ENCODE measurements at places on chromosomes 13 and 19. TPM values are rescaled to one million over a fixed set of nuclear protein-coding genes. Genes with fewer than 3 reads are reported as not detected.

DNA sequence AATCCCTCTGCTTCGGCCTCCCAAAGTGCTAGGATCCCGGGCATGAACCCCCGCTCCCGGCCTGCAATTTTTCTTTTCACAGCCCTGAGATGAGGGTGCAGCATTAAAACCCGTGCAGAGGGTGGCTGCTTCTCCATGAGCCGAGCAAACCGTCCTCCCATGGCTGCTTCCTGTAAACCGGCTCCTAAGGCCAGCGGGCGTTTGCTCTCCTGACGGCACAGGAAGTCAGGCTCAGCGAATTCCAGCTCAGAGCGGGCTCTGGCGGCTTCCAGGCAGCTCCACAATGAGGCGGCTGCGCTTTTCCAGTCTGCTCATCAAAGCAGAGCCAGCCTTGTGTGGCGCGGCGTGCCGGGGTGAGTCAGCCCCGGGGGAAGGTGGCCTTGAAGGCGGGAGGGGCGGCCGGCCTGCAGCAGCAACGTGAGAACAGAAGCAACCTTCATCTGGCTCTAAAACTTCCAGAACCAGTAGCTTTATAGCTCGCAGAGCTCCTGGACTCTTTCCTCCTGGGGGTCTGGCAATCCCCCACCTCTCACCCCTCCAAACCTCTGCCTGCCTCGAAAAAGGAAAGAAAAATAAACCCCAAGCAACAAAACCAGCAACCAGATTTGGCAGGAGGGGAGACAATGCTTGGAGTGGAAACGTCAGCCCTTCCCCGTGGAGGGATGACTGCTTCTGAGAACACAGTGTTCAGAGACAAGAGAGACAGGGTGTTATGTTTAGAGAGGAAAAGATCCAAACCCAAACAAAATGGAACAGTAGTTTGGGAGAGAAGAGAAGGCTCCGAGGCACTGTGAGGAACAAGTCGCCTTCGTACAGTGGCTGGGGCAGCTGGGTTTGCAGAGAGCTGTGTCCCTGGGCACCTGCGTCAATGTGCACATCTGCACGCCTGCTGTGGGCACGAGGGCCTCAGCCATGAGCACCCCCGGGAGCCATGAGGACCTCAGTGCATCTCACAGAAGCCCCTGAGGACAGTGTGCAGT is 67.8 kb downstream of the GADD45B start:
- peak; percentile 90 for DNase-seq

- DNase-seq = no peak
Observed at GRCh38 chr13:30572859-30573275, 44.9 kb upstream of the USPL1 start.

GRCh38 chr13:25249001-25249543 is 38.2 kb downstream of the MTMR6 start:
- DNase-seq = no peak

DNA sequence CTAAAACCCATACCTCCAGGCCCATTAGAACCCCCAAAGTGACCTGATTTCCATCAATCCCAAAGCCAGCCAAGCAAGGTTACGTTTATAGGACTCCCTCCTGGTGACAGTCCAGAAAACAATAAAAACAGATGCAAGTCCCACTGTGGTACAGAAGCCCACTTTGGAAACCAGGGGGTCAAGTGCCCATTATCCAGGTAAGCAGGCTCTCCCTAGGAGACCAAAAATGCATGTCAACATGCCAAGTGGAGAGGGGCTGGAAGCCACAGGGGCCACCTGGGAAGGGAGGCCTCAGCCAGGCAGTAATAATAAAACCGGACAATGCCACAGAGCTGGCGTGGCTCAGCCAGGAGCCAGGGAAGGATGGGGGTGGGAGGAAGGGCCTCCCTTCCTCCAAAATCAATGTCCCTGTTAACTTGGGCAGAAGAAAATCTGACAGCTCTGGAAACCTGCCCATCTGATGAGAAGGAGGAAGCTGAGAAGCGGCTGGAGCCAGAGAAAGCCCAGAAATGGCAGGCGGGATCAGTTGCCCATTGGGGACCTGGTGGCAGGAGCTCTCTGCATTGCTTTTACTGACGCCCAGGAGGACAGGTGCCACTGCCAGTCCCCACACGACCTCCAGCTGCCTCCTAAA is 160.4 kb downstream of the ZIC5 start:
- DNase-seq = no peak

DNA sequence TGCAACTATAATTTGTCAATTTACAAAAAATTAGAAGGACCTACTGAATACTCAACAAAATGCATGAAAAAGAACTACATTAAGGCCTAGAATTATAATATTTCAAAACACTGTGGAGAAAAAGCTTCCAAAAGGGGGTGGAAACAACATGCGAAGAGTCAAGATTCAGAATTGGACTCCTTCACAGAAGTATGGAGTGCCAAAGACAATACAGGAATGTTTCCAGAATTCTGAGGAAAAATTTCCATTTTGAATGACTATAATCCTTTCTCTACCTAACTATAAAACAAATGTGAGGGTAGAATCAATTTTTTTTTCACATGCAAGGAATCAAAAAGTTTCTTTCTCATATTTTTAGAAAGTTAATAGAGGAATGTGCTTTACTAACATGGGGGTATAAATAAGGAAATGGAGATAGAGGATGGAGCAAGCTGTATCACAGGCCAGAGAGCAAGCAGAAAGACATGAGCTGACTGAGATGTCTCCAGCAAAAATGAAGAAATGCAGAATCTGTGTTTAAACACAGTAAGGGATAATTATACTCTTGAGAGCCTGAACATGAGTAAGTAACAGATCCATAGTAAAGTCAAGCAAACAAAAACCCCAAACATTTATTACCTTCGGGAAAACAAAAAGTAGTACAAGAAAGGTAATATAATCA is 39.5 kb upstream of the SMAD9 start:
- DNase-seq = no peak

DNA sequence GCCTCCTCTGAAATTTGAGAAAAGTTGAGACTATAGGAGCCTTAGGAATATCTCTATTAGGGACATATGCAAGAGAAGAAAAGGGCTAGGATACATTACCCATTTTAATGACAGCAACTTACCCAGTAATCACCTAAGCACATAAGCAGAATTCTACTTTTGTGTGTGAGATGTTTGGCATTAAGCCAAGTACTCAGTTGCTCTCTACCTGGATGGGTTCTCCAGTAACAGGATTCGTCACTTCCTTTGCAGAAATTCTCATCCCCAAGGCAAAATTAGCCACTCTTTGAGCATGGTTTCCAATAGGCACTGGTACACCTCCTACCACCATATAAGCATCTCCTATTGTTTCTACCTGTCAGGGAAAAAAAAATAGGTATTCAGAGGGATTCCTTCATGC is 95.1 kb downstream of the C13orf42 start:
- DNase-seq = no peak

GRCh38 chr13:27188239-27188638 is 16.6 kb upstream of the USP12 start:
- DNase-seq = no peak

GRCh38 chr13:76019421-76020044 is 383.4 kb downstream of the LMO7 start:
- no peak for DNase-seq

DNA sequence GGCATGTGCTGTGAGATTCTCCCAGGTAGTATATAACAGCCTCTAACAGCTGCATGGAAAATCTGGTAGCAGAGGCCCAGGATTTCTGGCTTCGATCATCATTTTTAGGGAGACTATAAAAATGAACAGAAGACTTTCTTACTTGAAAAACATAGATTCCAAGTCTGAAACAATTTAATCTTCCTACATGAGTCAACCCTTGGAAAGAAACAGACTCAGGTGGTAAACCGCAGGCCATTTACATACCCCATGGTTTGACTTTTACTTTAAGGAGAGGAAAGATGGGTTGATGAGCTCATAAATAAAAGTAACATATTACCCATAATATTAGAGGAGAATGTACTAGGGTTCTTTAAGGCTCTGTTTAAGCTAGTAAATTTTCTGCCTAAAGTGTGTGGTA is 121.6 kb downstream of the CYSLTR2 start:
- DNase-seq = no peak

- no peak for DNase-seq
Observed at GRCh38 chr19:18062028-18062427, 24.7 kb downstream of the IL12RB1 start.

DNA sequence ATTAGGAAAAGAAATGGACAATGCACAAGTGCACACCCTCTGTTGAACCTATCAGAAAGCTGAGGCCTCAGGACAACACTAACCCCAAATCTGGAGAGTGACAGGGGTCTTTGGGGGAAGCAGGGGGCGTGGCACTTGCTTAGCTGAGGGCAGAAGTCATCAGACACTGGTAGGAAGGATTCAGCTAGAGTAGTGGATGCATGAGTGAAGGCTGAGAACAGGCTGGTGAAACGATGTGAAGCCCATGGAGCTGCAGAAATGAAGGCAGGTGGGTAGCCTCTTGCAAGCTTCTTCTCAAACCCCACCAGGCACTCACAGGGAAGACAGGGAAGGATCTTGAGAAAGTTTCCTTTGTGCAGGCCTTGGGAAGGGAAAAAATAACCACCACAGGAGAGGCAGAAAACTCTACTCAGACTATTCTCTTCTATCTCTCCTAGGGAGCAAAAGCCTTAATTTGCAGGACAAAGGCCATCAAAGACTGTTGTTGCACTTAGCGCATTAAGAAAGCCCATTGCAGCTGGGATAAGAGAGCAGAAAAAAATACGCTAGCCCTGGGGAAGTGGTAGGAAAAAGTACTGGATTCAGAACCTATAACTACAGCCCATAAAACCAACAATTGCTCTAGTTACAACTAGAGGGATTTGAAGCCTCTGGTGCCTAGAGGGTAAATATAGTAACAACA is 193.3 kb upstream of the ZNF536 start:
- no peak for DNase-seq

GRCh38 chr19:5255602-5256231 is 84.9 kb downstream of the PTPRS start:
- DNase-seq = no peak

GRCh38 chr19:23203841-23204344 is 46.3 kb downstream of the ZNF724 start:
- no peak for DNase-seq

DNA sequence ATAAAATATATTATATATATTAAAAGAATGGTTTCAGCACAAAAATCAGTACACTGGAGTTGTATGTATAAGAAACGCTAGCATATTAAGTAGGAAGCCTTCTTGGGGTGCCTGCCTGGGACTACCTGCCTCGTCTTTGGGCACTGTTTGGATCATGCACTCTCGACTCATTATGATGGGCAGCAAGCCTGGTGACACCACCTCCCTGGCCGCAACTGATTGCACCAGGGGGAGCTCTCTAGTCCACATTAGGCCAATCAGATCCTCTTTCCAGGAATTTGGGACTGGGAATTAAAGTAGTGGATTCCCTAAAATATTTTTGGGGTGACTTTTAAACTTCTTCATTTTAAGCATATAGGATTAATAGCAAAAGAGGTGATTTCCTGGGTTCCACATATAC is 56.0 kb upstream of the RGCC start:
- DNase-seq = no peak

DNA sequence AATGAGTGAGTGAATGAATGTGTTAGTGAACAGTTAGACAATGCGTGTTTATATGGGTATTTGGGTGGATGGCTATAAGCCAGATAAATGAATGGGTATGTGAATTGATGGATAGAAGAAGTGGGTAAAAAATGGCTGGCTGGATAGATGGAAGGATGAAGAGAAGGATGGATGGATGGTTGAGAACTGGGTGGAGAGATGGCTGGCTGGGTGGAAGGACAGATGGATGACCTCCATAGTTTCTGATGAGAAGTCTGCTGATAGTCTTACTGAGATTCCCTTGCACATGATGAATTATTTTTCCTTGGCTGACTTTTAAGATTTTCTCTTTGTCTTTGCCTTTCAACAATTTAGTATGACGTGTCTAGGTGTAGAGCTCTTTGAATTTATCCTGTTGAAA is 57.4 kb downstream of the RYR1 start:
- DNase-seq = no peak

DNA sequence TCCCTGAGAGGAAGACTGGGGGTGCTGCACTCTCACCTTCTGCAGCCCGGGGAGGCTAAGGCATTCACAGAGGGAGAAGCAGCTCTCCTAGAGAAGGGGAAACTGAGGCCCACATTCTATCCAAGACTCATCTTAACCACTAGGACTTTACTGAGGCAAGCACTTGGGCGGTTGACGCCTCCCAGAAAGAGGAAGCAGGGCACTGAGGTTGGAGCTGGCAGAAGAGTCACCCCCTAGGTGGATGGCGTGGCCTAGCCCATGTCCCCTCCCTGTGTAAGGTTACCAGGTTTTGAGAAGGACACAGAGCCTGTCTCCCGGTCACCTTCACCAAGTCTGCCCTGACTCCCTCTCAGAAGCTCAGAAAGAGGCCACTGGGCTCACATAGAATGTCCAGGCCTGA is 2.7 kb downstream of the S1PR2 start:
- DNase-seq = no peak

GRCh38 chr13:38902551-38902950 is 88.1 kb downstream of the STOML3 start:
- no peak for DNase-seq

DNA sequence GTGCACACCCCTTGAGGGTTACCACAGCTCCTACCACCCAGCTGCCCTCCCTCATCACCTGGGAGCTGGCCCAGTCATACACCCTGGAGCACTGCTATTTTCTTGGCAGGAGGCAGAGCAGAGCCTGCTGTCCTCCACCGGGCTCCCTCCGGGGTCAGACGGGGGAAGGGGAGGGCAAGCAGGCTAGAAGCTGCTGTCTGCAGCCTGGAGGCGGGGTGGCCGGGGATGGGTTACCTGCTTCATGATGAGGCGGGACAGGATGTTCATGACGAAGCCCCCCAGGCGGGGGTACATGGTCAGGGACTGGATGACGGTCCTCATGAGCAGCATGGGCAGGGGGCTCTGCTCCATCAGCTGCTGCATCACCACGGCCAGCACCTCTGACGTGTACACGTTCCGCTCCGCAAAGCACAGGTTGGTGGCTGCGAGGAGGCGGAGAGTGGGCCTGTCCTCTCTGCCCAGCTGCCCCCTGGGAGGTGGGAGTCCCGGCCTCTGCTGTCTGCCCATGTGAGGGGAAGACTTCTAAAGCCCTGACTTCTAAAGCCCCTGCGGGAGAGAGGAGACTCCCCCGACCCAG is 2.7 kb upstream of the RSPH6A start:
- DNase-seq = no peak

- DNase-seq = no peak
Observed at GRCh38 chr13:105672881-105673280, 862.6 kb downstream of the EFNB2 start.

DNA sequence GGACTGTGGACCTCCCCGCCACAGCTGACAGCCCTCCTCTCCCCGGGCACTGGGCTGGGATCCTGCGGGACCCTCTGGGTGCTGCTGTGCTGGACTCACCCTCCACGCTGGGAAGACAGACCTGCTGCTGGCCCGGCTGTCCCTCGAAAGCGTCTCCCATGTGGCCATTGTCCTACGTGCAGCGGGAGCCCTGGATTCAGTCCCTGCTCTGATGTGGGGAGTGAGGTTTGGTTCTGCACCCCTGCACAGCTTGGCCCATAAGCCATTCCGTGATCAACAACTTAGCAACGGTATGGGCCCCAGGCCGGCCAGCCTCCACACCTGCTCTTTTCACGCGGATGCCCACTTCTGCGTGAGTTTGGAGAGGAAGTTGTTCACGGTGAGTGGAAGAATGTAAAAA is 195.2 kb downstream of the TEX29 start:
- DNase-seq = no peak

Gene KLF1
- not detected for total RNA-seq

Gene ZNF616
- 2.2 TPM for total RNA-seq

Gene F10
- total RNA-seq = 3.8 TPM

Gene PSG3
- total RNA-seq = not detected

Gene SLC6A16
- not detected for total RNA-seq

Gene LILRB1
- not detected for total RNA-seq

Gene NALCN
- total RNA-seq = not detected

Gene ZNF573
- total RNA-seq = 8.4 TPM

Gene BRCA2
- total RNA-seq = 1.6 TPM

Gene ZNF221
- total RNA-seq = 4.0 TPM

Gene ERVV-1
- not detected for total RNA-seq

Gene SIRT2
- total RNA-seq = 57.2 TPM
